Activated CD8-positive, alpha-beta T cell treated with anti-CD3 and anti-CD28 coated beads for 36 hours (primary cell): ENCODE measurements at places on chromosomes 7 and 10.

GRCh38 chr10:19935176-19935575, 118.9 kb downstream of the PLXDC2 start:
- no peak overlapping the region for H3K27ac ChIP-seq
- no peaks in the 10 kb centered on the region for H3K27me3 ChIP-seq
- no peaks in the 10 kb centered on the region for H3K36me3 ChIP-seq
- no peak for DNase-seq

- no peak overlapping the region for H3K4me3 ChIP-seq
- DNase-seq, result no peak
- H3K27me3 ChIP-seq, result peaks cover 3% of the 10 kb centered on the region
- no peaks in the 10 kb centered on the region for H3K36me3 ChIP-seq
- peaks cover 5% of the 10 kb centered on the region for H3K4me1 ChIP-seq
Measured at GRCh38 chr10:113329121-113329596, 223.7 kb upstream of the HABP2 start.

- no peak overlapping the region for H3K4me3 ChIP-seq
- peaks cover 3% of the 10 kb centered on the region for H3K4me1 ChIP-seq
- H3K27me3 ChIP-seq, result peaks cover 15% of the 10 kb centered on the region
- no peaks in the 10 kb centered on the region for H3K36me3 ChIP-seq
- no peak for DNase-seq
- no peak overlapping the region for H3K27ac ChIP-seq
Measured at GRCh38 chr10:23469596-23470237, 30.8 kb downstream of the OTUD1 start.

DNA sequence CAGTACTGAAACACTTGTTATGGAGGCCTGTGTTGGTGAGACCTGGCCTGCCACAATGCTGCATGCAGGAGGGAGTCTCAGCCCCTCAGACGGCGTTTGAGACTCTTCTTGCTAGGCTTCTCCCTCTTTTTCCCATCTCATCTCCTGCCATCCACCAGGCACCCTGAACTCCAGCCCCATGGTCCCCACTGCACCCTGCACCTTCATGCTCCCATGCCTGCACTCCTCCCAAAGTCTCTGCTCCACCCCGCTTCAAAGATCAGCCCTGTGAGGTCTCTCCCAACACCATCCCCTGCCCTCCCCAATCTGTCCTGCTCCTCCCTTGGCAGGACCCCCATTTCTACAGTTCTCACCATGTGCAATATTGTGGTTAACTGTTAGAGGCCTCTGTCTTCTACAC, 61.7 kb downstream of the VOPP1 start:
- H3K4me1 ChIP-seq, result peaks cover 48% of the 10 kb centered on the region
- no peaks in the 10 kb centered on the region for H3K27me3 ChIP-seq
- H3K4me3 ChIP-seq, result no peak overlapping the region
- no peak overlapping the region for H3K27ac ChIP-seq
- H3K36me3 ChIP-seq, result peaks cover 9% of the 10 kb centered on the region

DNA sequence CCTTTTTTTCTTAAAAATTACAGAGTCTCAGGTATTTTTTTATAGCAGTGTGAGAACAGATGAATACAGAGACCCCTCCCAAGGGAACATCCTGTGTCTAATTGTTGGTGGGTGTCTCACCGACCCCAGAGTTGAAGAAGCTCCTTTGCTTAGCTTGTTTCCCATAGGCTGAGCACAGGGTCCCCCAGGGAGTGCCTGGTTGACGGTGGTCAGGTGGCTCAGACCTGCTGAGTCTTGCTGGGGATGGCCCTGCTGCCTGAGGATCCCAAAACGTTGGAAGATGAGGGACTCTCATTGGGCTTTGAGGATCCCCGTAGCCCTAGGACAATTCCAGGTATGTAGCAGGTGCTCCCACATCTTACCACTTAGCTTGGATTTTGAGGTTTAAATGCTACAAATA, 19.5 kb downstream of the SCART1 start:
- no peak for DNase-seq
- H3K4me1 ChIP-seq, result peaks cover 25% of the 10 kb centered on the region
- no peak overlapping the region for H3K4me3 ChIP-seq
- H3K27ac ChIP-seq, result no peak overlapping the region

DNA sequence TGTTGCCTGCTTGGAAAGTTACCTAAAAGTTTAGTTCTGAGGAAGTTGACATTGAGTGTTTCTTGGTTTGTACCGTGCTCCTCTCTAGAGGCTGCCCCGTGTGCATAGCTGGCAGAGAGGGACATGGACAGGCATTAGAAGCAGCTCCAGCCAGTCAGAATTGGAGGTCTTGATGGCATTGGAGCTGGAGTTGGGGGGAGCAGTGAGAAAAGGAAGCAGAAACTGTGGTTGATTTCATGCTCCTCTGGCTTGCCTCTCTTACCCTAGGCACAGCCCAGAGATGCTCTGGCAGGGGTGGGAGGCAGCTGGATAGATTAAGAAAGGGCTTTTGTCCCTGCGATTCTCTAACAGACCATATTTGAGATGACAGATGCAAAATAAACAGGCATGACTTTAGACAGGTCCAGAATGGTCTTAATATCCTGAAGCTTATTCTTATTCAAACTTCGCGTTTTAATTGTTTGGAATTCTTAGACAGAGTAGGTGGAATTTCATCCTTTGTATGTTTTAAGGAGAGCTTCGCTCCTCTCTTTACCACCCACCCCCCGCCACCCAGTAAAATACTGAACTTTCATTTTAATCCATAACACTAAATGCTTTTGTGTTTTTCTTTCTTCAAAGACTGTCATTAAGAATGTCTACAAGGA, 73.5 kb upstream of the GLCCI1 start:
- H3K36me3 ChIP-seq, result peaks cover 7% of the 10 kb centered on the region
- no peak for DNase-seq
- no peak overlapping the region for H3K27ac ChIP-seq
- no peaks in the 10 kb centered on the region for H3K4me1 ChIP-seq
- no peak overlapping the region for H3K4me3 ChIP-seq
- H3K27me3 ChIP-seq, result no peaks in the 10 kb centered on the region

DNA sequence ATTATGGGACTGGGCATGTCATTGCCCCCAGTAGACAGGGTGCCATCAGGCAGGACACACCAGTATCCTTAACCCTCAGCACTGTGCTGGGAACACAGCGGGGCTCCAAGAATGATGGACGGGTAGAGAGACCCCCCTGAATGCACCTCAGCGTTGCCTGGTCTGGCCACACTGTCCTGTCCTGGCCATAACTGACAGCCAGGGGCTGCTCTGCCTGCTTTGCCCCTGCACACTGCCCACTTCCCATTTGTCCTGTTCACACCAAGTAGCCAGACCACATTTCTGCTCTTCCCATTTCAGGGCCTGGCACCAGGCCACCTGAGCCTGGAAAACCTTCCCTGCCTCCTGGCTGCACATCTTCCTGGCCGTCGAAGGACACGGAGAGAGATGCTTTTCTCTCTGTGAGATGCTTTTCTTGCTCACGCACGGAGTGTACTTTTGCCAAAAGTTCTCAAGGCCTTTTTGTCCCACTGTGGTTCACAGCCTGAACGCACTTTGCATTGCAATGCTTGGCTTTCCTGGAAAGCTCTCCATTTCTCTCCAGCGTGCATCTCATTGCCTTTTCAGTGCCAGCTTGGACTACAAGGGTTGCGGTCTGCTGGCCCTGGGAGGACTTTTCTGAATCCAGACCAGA, 131.0 kb upstream of the EEPD1 start:
- no peaks in the 10 kb centered on the region for H3K27me3 ChIP-seq
- no peak for DNase-seq
- H3K27ac ChIP-seq, result no peak overlapping the region
- no peaks in the 10 kb centered on the region for H3K4me1 ChIP-seq
- no peaks in the 10 kb centered on the region for H3K36me3 ChIP-seq
- no peak overlapping the region for H3K4me3 ChIP-seq

GRCh38 chr7:6398943-6399342, 48.8 kb downstream of the DAGLB start:
- DNase-seq, result no peak
- peaks cover 30% of the 10 kb centered on the region for H3K4me1 ChIP-seq
- H3K27ac ChIP-seq, result peak overlapping the region; percentile 25
- peaks cover 32% of the 10 kb centered on the region for H3K36me3 ChIP-seq
